ENCODE measurements at places on chromosomes 2 and 18.

DNA sequence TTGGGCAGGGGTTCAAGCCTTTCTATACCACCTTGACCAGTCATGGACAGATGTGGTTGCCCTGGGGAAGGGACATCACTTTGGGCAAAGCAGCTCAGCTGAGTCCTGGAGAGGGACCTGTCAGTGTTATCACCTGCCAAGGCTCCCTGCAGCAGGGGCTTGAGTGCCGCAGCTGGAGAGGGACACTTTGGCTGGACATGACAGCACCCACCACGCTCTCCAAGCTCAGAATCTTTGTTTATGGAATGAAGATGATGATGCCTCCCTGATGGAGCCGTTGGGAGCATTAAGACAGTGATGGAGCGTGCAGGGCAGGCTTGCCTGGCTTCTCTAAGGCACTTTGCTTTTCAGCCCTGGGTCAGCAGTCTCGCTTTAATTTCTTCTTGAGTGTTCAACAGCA lies 4.3 kb upstream of the TFCP2L1 start:
- DNase-seq = no peak

- no peak for DNase-seq
These were observed 80.7 kb downstream of the PTPN2 start for GRCh38 chr18:12803069-12803936.

GRCh38 chr2:82790206-82791021 lies 1668.7 kb downstream of the SUCLG1 start:
- no peak for DNase-seq

DNA sequence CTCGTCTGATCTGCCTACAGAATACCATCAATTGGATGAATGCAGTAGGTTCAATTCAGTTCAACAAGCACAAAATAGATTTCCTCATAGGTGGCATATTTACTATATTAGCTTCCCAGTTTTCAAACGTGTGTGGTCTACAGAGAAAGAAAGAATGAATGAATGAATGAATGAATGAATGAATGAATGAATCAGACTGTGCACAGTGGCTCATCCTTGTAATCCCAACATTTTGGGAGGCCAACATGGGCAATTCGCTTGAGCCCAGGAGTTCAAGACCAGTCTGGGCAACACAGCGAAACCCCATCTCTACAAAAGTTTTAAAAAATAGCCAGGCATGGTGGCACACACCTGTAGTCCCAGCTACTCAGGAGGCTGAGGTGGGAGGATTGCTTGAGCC lies 94.9 kb downstream of the TRABD2A start:
- DNase-seq = no peak

GRCh38 chr2:224670203-224670602 lies 46.0 kb downstream of the CCDC195 start:
- DNase-seq = no peak

- DNase-seq = no peak
These were observed at the start of gene NT5DC4 for GRCh38 chr2:112720785-112721184. Gene NT5DC4, plus strand, starts transcription at chr2:112721020. Its CDS starts 60 bp downstream, at chr2:112721080.

DNA sequence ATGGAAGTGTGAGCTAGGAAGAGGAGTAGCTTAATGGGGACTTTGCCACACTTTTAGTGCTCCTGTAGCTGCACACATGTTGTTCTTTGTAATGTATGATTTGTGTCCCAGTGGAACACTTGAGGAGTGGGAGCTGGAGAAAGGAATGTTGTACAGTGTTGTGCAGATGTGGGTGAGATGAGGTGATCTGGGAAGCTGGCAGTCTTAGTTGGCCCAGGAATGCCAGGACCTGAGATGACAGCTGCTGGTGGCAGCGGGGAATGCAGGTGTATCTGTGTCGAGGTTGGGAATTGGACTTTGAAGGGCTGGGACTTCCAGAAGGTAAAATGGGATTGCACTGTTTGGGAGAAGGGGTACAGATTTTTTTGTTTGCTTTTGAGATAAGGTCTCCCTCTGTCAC lies 23.6 kb downstream of the NEDD4L start:
- DNase-seq = no peak

DNA sequence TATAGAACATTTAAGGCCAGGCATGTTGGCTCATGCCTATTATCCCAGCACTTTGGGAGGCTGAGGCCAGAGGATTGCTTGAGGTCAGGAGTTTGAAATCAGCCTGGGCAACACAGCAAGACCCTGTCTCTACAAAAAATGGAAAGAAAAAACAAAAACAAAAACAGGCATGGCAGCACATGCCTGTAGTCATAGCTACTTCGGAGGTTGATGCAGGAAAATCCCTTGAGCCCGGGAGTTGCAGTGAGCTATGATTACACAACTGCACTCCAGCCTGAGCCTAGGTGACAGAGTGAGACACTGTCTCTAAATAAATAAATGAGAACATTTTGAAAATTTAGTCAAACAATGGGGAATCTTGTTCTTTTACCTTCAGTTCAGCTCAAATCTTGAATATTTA lies 12.1 kb upstream of the YES1 start:
- DNase-seq = peak; percentile 19

DNA sequence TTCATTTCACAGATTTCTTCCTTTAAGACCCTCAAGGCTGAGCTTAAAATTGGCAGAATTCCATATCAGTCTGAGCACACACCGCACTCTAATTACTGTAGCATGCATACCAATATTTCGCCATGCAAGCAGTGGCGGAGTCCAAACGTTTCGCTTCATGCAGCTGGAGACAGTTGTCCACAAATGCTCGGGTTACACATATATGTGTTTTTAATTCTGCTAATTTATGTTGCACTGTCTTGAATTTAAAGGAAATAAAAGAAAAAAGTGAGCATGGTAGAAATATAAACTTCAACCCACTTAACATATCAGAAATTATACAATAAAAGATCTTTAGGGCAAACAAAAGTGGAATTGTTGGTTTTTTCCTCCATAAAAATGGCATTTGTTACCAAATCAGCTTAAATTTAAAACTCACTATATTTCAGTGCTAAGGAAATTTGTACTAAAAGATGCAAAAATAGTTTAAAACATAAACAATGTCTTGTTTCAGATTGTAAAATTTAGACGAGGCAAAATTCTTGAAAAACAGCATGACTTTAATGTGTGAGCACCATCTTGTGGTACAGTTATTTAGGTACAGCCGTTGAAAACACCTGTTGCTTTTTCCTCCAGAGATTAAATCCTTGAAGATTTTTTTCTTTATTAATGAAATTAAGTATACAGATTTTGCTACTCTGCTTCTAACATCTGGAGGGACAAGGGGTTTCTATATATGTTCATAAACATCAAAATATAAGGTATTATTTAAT lies 24.1 kb upstream of the KANSL1L start:
- DNase-seq = no peak

DNA sequence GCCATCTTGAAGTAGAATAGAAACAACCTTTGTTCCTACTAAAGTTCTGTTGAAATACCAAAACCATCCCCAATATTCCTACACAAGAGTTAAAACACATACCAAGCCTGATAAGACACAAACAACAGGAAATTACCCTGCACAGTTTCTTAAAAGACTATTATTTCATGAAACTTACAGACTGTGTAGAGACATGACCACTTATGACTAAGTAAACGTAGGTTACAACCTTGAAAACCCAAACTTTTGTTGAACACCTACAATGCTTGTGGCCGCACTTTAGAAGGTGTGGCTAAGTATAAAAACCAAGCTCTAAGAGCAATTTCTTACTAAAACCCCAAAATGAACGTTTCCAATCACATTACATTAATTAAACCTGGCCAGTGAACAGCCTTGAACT lies 2.0 kb downstream of the SMAD2 start:
- peak; percentile 88 for DNase-seq

DNA sequence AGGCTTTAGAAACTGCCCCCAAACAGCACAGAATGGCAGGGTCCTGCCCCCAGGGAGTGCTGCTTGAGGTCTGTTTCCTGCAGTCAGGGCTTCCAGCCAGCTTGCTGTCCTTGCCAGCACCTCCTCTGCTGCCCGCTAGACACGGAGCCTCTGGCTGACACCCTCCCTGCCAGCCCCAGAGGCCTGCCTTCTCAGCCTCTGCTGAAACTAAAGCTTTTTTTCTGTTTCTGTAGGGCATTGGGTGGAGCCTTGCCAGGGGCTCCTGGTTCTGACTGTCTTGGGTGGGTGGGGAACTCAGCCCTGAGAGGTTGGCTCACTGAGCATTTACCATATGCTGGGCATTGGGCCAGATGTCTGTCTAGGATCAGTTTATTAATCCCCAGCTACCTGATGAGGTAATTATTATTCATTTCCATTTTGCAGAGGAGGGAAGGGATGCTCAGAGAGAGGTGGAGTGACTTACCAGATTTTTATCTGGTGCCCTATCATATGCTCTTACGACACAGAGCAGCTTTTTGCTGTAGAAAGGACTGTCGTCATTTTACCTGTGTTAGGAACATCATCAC lies 35.4 kb downstream of the INPP4A start:
- peak; percentile 99 for DNase-seq

GRCh38 chr18:26568926-26569665 lies 20.7 kb upstream of the KCTD1 start:
- DNase-seq = no peak

DNA sequence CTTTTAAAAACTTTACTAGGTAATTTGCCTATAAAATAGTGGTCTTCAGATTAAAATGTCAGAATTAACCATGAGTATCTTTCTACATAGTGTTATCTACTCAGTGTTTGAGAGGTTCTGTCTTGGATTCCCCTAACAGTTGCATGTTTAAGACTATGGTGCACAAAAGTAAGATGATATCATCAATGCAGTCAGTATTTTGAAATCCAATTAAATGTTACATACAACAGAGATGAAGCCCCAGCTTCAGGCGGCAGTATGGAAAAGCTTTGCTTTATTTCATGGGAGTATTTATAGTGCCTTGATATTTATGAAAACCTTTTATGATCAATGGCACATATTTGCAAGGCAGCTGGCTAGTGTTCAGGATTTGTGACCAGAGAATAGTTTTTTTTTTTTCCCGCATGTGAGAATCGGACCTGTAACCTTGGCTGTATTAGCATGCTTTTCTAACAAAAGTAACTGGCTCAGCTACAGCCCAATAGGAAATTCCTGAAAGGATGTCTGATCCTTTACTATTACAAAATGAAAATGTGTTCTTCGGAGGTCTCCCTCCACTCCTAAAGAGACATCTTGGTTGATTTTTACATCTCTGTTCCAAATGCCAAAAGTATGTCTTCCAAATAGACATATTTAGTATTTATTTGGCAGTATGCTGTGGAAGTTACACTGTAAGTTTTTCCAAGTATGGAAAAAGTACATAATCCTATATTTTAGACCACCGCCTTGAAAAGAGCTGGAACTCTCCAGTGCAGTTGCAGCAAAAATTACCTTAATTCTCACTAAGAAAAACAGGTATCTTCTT lies 319.3 kb upstream of the UBE2E3 start:
- DNase-seq = no peak

DNA sequence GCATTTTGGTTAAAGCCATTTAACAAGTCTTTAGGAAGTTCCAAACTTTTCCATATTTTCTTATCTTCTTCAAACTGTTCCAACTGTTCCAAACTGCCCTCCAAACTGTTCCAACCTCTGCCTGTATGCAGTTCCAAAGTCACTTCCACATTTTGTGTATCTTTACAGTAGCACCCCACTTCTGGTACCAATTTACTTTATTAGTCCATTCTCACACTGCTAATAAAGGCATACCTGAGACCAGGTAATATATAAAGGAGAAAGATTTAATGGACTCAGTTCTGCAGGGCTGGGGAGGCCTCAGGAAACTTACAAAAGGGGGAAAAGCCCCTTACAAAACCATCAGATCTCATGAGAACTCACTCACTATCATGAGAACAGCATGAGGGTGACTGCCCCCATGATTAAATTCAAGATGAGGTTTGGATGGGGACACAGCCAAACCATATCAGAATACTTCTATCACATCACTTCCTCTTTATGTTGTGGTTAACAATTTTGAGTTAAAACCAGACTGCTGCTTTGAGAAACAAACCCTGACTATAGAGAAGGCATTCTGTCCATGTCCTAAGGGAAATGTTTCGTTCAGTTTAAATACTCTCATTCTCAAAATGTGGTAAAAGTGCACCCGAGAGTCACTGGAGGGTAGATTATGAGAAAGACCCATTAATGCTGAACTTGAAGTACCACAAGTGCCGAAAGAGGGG lies 11.0 kb downstream of the IL18R1 start:
- DNase-seq = no peak

DNA sequence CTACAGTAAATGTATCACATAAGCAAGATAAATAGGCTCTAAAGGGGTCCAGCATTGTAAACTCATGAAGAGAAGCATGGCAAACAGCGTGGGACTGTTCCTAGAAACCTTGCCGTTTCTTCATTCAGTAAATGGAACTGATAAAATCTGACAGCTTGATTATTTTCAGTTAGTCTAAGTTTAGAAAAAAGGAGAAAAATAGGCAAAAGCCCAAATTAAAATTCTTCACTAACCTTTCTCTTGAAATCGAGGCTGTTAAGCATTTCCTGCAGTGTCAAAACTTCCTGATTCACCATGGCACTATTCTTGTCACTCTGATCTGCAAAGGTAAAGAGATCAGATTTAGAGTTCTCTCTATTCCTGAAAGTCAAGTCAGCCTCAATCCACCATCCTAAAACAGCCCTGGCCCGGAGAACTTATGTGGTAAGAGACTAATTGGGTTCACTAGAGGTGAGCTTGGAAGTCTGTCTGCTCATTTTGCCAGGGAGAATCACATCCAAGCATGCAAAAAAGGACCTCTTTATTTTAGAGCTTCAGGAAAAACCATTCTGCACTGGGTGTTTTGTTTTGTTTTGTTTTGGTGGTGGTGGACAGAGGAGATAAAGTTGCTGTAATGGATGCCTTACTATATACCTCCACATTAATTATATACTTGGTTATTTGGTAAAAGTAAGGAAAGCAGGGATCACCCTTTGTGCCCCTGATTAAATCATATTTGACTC lies 52.4 kb upstream of the STAT1 start:
- DNase-seq = no peak

- DNase-seq = no peak
These were observed 703.4 kb upstream of the LINC00305 start for GRCh38 chr18:64852281-64852680.

GRCh38 chr2:159573846-159574606 lies 42.3 kb downstream of the BAZ2B start:
- no peak for DNase-seq

DNA sequence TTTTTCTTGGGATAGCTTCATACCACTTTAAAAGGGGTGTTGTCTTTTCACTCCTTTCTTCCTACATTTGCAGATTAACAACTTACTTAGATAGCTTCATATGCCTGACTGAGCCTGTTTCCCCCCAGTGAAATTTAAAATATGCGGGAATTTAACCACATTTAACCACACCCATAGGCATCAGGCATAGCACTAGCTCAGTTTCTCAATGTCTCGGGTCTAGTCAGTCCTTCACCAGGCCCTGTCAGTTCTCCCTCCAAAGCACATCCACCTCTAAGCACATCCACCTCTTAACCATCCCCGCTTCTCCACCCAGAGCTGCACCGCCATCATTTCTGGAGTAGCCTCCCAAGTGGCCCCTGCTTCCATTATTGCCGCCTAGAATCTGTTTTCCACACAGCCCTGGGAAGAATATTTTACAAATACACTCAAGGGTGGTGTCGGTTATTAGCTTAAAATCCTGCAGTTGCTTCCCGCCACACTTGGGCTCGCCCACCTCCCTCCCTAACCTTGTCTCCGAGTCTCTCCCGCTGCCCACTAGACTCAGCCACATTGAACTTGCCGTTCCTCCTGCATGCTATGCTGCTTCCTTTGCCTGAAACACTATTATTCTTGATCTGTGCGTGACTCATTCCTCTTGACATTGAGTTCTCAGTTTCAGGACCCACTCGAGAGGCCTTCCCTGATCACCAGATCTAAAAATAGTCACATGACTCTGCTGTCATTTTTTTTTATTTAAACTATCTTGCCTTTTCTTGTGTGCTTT lies 68.3 kb downstream of the SPTBN1 start:
- peak; percentile 59 for DNase-seq

GRCh38 chr2:96143848-96144480 lies 1.3 kb downstream of the DUSP2 start:
- DNase-seq = no peak

GRCh38 chr2:200845194-200845593 lies 19.3 kb downstream of the CLK1 start:
- DNase-seq = no peak

All from mammary epithelial cell (primary cell).